ENCODE measurements at places on chromosomes 1 and 21.

GRCh38 chr1:232421143-232421796, 208.7 kb downstream of the SIPA1L2 start:
- DNase-seq: no peak

DNA sequence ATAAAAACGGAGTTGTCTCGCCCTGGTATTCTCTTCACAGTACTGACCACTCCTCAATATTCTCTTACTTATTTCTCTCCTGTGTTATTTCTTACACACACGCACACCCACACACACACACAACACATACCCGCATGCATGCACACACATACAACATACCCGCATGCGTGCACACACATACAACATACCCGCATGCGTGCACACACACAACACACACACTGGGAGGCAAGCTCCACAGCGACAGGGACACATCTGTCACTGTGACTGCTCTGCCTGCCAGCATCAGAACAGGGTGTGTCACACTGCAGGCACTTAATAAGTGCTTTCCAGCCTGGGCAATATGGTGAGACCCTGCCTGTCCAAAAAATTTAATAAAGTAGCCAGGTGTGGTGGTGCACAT, 20.8 kb upstream of the DDOST start:
- no peak for DNase-seq

DNA sequence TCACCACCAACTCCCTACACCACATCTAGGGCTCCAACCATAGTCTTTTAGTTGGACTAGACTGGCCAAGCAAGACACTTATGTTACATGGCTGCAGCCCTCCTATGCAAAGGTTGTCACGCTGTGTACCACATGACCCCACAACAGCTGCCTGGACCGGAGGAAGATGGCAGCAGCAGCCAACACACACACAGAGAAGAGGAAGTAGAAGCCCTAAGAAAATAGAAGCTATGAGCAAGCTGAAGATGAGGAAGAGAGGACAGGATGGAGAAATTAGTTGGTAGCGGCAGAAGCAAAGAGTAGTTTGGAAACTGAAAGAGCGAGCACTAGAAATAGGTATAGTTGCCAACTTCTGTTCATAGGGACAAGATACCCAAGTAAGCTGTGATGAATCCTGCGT, 60.8 kb upstream of the RALGPS2 start:
- no peak for DNase-seq

GRCh38 chr21:23684431-23684830, 1922.8 kb downstream of the MRPL39 start:
- DNase-seq: no peak

DNA sequence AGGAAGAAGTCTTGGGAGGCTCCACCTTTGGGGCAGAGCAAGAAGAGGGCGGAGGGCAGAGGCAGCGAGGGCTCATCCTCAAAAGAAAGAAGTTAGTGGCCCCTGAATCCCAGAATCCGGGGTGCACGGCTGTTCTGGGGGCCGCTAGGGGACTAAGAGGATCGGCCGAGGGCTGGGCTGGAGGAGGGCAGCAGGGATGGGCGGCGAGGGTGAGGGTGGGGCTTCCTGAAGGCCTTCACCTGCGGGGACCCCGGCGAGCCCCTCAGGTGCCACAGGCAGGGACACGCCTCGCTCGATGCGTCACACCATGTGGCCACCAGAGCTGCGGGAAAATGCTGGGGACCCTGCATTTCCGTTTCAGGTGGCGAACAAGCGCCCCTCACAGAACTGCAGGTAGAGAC, 23.9 kb downstream of the COL6A1 start:
- DNase-seq: no peak

- DNase-seq: no peak
Observed at GRCh38 chr1:101278845-101279244, 42.0 kb downstream of the S1PR1 start.

GRCh38 chr21:15754640-15755039, 24.9 kb downstream of the USP25 start:
- no peak for DNase-seq

DNA sequence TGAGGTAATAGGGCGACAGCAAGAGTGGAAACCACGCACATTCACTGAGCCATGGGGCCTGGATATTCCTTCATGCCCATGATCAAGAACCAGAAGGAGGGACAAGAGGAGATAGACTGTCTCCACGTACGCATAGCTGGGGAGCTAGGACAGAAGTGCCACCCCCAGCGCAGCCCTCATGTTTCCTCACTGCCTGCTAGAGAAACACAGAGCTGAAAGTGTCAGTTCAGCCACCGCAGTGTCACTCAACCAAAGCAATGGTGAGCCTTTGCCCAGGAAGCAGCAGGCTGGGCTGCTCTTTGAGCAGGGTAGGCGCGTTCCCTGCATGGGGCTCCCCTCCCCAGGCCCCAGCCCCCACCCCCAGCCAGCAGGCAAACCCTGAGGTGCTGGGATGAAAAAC, 68.5 kb downstream of the STUM start:
- DNase-seq: no peak

- DNase-seq: no peak
Observed at GRCh38 chr1:27026621-27027574, 14.2 kb upstream of the TENT5B start.

GRCh38 chr1:205199931-205200299, 11.6 kb downstream of the DSTYK start:
- DNase-seq: no peak

DNA sequence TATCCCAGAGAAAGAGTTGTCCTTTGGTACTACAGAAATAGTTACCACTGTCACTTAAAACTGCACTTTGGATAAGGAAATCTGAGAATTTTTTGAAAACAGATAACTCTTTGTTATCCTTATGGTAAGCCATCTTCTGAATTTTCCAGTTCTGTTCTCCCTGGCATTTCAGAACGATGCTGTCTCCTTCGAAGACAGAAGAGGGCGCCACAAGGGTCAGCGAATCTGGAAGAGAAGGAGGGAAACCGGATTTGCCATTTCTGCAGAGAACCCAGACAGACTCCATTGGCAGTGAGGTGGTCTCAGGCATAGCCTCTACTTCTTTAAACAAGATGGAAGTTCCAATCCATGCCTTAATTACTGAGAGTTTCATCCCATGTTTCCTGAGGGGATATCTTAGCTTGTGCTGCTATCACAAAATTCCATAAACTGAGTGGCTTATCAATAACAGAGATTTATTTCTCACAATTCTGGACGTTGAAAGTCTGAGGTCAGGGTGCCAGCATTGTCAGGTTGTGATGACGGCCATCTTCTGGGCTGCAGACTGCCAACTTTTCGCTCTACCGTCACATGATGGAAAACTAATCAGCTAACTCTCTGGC, 6.4 kb downstream of the FCRL2 start:
- no peak for DNase-seq

DNA sequence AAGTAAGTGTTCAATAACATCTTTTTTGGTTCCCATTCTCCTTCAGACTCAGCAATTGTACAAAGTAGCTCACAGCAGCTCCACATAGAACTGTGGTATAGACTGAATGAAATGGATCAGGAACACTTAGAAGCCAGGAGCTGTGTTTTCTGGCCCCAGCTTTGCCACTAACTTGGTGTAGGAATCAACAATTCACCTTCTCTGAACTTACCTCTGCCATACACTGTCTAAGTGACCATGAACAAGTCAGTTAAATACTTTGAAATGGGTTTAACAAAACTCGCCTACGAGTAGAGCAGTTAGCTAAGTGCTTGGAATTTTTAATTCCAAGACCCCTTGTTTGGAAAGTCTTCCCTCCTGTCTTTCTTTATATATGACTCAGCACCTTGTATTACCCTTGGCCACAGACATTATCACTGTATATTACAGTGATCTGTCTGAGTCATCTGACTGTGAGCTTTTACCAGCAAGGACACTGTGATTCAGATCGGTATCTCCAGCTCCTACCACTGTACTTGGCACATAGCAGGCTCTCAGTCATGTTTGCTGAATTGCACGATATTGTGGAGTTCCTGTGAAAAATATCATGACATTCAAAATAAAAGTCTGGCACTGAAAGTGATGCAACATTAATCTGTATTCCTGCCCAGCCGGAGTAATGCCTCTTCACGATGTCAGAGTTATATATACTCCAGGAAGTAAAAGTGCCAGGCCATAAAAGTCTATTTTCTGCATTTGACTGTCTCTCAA, 101.7 kb upstream of the BEND5 start:
- DNase-seq: no peak

DNA sequence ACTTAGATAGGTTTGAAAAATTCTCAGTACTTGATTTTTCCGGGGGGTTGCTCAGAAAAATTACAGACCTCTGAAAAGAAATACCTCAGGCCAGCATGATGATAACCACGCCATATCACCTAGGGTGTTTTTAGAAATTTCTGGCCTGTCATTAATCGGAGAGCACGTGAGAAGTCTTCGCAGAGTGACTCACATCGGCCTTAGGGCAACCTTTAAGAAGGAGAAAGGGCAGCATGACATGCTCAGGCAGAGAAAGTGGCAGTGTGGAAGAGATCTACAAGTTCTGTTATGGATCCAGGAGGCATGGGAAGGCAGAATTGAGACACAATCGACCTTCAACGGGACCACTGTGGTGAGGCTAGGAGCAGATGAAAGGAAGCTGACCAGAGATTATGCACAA, 506.3 kb downstream of the LMO4 start:
- DNase-seq: no peak

DNA sequence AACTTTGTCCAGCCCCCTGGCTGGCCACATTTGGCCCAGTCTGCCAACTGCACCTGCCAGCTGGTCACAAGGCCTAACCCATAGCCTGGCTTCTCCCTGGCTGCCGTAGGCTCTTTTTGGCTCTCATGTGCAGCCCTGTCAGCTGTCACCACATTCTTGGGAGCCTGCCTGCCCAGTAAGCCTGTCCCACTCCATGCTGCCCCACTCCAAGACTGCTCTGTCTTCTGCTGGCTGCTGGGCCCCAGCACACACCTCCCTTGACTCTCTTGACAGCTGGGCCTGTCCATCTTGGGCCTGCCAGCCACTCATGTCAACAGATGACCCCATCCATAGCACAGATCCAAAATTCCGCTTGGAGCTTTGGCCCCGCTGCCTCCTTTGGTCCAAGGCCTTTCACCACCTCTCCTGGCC, 74.3 kb upstream of the EDN2 start:
- no peak for DNase-seq

DNA sequence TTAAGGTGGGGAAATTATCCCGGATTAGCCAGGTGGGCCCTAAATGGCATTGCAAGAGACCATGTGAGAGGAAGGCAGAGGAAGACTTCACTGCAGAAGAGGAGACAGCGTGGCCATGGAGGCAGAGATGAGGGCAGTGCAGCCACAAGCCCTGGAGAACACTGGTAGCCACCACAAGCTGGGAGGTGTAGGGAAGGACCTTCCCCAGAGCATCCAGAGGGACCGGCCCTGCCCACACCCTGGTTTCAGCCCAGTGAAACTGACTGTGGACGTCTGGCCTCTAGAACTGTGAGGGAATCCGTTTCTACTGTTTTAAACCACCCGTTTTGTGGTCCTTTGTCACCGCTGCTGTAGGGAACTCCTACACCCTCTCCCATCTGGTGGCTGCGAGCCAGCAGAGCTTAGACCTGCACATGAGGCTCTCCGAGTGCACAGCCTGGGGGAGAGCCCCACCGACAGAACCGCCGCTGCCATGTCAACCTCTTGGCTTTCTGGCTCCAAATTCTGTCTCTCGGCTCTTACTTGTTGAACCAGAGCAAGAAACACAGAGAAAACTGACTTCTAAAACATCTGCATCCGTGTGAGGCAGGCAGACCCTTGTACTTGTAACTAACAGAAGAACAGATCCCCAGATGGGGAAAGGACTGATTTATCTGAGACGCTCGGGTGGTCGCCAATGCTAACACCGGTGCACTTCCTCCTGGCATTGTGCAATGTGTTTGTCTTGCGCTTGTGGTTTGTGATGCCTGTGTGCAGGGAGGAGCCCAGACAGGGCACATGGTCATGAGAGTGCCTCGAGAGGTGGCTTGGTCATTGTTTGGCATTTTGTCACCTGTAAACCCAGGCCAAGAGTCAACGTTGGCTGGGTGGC, 90.8 kb upstream of the TMPRSS2 start:
- DNase-seq: no peak
